A673 (cell line): ENCODE measurements at places on chromosomes 12 and 14. TPM values are rescaled to one million over a fixed set of nuclear protein-coding genes. Genes with fewer than 3 reads are reported as not detected.

GRCh38 chr12:50050410-50051098 lies 6.8 kb upstream of the ASIC1 start:
- peak; percentile 90 for DNase-seq
- H3K36me3 ChIP-seq = no peaks in the 10 kb centered on the region
- peaks cover 21% of the 10 kb centered on the region for H3K4me1 ChIP-seq
- peak overlapping the region; percentile 26 for H3K4me3 ChIP-seq

- H3K4me3 ChIP-seq = no peak overlapping the region
- peak overlapping the region; percentile 52 for H3K27ac ChIP-seq
- peak; percentile 85 for DNase-seq
- peaks cover 13% of the 10 kb centered on the region for H3K4me1 ChIP-seq
- no peaks in the 10 kb centered on the region for H3K27me3 ChIP-seq
These were observed 16.2 kb downstream of the ABHD4 start for GRCh38 chr14:22614240-22614799.

DNA sequence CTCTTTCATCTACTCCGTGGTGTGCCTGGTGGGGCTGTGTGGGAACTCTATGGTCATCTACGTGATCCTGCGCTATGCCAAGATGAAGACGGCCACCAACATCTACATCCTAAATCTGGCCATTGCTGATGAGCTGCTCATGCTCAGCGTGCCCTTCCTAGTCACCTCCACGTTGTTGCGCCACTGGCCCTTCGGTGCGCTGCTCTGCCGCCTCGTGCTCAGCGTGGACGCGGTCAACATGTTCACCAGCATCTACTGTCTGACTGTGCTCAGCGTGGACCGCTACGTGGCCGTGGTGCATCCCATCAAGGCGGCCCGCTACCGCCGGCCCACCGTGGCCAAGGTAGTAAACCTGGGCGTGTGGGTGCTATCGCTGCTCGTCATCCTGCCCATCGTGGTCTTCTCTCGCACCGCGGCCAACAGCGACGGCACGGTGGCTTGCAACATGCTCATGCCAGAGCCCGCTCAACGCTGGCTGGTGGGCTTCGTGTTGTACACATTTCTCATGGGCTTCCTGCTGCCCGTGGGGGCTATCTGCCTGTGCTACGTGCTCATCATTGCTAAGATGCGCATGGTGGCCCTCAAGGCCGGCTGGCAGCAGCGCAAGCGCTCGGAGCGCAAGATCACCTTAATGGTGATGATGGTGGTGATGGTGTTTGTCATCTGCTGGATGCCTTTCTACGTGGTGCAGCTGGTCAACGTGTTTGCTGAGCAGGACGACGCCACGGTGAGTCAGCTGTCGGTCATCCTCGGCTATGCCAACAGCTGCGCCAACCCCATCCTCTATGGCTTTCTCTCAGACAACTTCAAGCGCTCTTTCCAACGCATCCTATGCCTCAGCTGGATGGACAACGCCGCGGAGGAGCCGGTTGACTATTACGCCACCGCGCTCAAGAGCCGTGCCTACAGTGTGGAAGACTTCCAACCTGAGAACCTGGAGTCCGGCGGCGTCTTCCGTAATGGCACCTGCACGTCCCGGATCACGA lies 2.2 kb downstream of the SSTR1 start:
- H3K27me3 ChIP-seq = peaks cover 26% of the 10 kb centered on the region
- H3K4me3 ChIP-seq = peak overlapping the region; percentile 55
- H3K4me1 ChIP-seq = peaks cover 4% of the 10 kb centered on the region
- peak; percentile 40 for DNase-seq
- no peak overlapping the region for H3K27ac ChIP-seq

DNA sequence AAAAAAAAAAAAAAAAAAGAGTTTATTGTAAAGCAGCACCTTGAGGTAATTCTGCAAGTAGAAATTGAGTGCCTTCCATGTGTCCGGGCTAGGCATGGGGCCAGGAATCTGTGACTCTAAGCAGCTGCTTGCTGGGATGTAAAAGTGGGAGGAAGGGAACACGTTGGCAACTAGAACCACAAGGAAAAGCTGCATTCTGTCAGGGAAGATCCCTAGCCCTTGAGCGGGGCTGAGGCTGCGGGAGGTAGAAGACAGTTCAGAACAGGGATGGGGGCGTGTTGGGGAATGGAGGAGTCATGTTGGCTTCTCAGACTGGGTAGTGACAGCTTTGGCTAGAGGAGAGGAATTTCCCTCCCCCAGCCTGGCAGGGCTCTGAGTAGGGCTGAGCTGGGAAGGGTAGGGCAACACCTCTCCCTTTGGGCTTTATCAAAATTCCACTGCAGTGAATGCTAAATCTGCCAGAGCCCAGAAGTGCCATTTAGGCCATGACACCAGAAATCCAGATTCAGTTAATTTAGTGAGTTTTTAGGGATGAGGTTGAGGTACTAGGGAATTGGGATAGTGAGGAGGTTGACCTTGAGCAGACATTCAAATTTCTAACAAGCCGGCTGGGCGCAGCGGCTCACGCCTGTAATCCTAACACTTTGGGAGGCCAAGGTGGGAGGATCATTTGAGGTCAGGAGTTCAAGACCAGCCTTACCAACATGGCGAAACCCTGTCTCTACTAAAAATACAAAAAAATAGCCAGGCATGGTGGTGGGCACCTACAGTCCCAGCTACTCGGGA lies 3.4 kb upstream of the TRAFD1 start:
- DNase-seq = peak; percentile 21
- no peak overlapping the region for H3K4me3 ChIP-seq
- no peaks in the 10 kb centered on the region for H3K27me3 ChIP-seq
- no peaks in the 10 kb centered on the region for H3K36me3 ChIP-seq
- peaks cover 29% of the 10 kb centered on the region for H3K4me1 ChIP-seq

DNA sequence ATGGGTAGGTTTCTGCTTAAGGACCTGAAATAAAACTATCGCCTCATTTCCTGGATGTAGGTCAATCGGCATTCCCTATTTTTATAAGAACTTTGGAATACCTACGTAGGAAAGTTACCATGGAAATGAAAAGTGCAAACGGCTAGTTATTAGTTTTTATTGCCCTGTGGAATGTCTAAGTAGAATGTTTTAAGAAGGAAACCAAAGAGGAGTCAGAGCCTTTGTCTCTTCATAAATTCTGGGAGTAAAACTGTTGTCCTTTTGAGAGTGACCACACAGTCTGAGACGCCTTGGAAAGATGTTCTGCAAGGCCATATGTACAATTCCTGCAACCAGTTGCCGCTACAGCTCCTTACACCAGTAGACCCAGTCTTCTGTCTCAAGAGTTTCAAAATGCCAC lies 176.0 kb upstream of the SEL1L start:
- no peak overlapping the region for H3K27ac ChIP-seq
- no peaks in the 10 kb centered on the region for H3K27me3 ChIP-seq
- DNase-seq = no peak
- H3K4me1 ChIP-seq = no peaks in the 10 kb centered on the region

DNA sequence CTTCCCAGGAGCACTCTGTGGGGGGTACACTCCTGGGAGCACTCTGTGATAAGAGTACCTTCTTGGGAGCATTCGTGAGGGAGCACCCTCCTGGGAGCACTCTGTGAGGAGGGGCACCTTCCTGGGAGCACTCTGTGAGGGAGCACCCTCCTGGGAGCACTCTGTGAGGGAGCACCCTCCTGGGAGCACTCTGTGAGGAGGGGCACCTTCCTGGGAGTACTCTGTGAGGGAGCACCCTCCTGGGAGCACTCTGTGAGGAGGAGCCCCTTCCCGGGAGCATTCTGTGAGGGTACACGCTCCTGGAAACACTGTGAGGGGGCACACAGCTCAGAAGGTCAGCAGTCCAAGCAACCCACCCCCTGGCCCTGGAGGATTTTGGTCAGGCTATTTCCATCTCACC lies 22.6 kb downstream of the LRCOL1 start:
- H3K4me1 ChIP-seq = no peaks in the 10 kb centered on the region
- no peak overlapping the region for H3K27ac ChIP-seq
- H3K36me3 ChIP-seq = peaks cover 4% of the 10 kb centered on the region
- H3K27me3 ChIP-seq = no peaks in the 10 kb centered on the region

- no peak for DNase-seq
- peaks cover 18% of the 10 kb centered on the region for H3K27me3 ChIP-seq
- H3K27ac ChIP-seq = no peak overlapping the region
- no peaks in the 10 kb centered on the region for H3K4me1 ChIP-seq
- no peak overlapping the region for H3K4me3 ChIP-seq
- no peaks in the 10 kb centered on the region for H3K36me3 ChIP-seq
These were observed 116.0 kb upstream of the PARP11 start for GRCh38 chr12:3989218-3989550.

DNA sequence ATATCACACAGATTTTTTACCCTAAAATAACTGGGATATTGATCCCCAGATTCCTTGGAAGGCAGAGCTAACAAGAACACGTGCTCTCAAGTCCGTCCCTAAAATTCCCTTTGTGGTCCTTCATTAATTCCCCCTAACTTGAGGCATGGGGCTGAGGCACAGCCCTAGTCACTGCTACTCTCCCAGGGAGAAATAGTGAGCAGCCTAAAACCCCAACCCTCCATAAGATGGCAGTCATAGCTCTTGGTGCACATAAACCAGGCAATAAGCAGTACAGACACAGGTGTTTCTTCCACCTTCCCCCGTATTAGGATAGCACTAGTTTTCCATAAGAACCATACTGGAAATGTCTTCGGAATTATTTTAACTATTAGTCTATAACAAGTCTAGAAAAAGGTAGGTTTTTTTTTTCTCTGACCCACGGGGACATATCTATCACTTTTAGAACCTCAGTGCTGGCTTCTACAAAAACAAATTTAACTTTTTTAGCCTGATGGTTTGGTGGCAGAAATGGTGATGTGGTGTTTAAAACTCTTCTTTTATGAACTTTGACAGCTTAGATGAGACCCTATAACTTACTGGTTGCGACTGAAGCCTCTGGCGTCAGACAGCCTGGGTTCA lies 3.1 kb upstream of the ARHGEF40 start:
- H3K27me3 ChIP-seq = no peaks in the 10 kb centered on the region
- peaks cover 25% of the 10 kb centered on the region for H3K4me1 ChIP-seq
- H3K4me3 ChIP-seq = no peak overlapping the region
- DNase-seq = peak; percentile 34
- no peak overlapping the region for H3K27ac ChIP-seq
- no peaks in the 10 kb centered on the region for H3K36me3 ChIP-seq

GRCh38 chr12:65461017-65461416 lies 182.5 kb downstream of the MSRB3 start:
- H3K36me3 ChIP-seq = no peaks in the 10 kb centered on the region
- no peak overlapping the region for H3K27ac ChIP-seq
- no peak overlapping the region for H3K4me3 ChIP-seq
- H3K27me3 ChIP-seq = no peaks in the 10 kb centered on the region
- H3K4me1 ChIP-seq = no peaks in the 10 kb centered on the region

DNA sequence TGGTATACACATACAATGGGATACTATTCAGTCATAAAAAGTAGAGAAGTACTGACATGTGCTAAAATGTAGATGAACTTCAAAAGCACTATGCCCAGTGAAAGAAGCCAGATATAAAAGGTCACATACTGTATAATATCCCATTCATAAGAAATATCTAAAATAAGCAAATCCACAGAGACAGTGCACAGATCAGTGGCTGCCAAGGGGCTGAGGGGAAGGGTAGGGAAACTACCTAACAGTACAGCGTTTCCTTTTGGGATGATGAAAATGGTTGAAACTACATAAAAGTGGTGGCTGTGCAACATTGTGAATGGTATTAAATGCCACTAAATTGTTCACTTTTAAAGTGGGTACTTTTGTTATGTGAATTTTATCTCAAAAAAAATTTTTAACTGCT lies 11.9 kb downstream of the EAPP start:
- H3K4me3 ChIP-seq = no peak overlapping the region
- no peak overlapping the region for H3K27ac ChIP-seq
- DNase-seq = no peak
- H3K36me3 ChIP-seq = peaks cover 65% of the 10 kb centered on the region

DNA sequence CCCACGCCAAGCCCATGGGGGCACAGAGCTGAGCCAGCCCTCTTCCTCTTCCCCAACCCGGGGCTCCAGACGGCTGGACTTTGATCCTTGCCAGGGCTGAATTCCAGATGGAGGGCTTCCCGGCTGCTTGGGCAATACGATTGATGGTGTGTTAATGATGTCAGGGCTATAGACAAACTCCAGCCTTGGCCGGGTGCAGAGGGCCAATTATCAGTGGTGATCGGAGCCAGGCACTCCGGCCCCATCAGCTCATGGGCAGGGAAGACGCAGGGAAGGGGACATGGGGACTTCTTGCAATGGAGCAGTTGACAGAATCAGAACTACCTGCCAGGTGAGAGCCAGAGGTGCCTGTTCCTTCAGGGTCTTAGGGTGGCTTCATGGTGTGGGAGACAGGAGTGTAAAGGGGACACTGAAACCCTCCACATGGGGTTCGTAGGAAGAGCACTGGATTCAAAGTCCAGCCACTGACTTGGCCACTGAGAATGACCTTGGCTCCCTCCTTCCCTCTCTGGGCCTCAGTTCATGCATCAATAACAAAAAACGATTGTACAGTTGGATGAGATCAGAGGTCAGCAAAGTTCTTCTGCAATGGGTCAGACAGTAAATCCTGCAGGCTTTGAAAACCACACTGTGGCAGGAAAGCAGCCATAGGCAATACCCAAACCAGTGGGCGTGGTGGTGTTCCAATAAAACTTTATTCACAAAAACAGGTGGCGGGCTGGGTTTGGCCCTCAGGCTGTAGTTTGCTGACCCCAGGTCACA lies 333.7 kb downstream of the MED13L start:
- no peaks in the 10 kb centered on the region for H3K27me3 ChIP-seq
- no peak overlapping the region for H3K4me3 ChIP-seq
- no peaks in the 10 kb centered on the region for H3K36me3 ChIP-seq
- H3K4me1 ChIP-seq = no peaks in the 10 kb centered on the region
- DNase-seq = no peak
- H3K27ac ChIP-seq = no peak overlapping the region

Gene KLHL33
- 0.04 and 0.13 TPM in 2 replicates for total RNA-seq

Gene RPL36AL
- total RNA-seq = 188 and 202 TPM in 2 replicates

Gene SLC38A4
- 0.42 and 0.58 TPM in 2 replicates for total RNA-seq
